ENCODE measurements at places on chromosomes 3 and 15. TPM values are rescaled to one million over a fixed set of nuclear protein-coding genes. Genes with fewer than 3 reads are reported as not detected.

DNA sequence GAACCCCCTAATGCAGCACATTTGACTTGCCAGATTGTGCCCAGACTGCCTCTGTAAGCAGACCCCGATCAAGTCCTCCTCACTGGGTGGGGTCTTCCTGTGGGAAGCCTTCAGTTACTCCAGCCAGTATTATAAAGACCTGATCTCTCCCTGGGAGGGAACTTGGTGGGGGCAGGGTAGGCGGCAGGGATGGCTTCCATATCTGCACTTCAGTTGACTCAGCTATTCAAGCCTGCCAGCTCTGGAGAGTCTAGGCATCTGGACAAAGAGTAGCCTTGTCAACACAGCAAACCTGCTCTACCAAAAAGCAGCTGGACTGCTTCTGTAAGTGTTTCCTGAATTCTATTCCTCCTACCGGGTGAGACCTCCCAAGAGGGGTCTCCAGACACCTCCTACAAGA lies 21.0 kb upstream of the SLC25A38 start:
- DNase-seq: no peak

- DNase-seq: no peak
Measured at GRCh38 chr3:37527361-37527760, 334.3 kb upstream of the CTDSPL start.

DNA sequence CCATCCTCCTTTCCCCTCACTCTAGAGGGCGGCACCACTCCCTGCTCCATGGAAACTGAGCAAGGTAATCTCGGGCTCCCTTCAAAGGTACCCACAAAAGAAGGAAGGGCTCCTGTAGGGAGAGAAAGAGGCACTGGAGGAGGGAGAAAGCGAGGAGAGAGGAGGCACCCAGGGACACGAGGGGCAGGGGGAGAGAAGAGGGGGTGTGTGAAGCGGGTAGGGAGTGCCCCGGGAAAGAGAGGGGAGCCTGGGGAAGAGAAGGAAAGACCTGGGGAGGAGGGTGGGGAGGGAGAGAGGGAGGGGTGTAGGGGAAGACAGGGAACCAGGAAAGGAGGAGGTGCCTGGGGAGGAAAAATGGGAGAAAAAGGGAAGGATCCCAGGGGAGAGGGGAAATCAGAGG lies 523 bp downstream of the VILL start:
- no peak for DNase-seq

GRCh38 chr3:33665294-33665693 lies 52.8 kb downstream of the CLASP2 start:
- no peak for DNase-seq

DNA sequence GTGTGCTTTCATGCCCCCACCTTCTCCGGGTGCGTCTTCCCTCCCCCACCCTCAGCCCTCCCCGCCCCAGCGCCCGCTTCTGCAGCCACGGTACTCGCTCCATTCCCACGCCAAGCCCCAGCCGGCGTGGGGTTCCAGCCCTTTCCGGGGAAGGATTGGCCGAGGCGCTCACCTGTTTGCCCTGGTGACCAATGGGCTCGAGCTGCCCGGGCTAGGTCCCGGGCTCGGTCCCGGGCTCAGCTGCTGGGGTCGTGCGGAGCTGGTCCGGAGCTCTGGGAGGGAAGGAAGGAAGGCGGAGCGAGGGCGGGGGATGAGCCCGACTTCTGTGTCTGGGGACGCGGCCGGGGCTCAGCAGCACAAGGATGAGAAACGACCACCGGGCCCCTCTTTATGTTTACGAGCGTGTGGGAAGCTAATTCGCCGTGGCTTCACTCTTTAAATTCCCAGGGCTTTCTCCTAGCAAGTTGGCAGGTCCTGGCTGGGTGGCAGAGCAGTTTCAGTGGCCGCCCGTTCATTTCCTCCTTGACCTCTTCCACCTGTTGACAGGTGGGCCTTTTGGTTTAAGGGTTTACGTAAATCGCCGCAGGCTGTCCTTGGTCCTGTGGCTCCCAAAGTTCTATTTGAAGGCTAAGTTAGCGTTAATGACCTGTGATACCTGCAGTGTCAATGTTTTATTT lies at the start of gene IGSF10:
TSS of gene IGSF10 (minus strand) at position 288 of the 677 bp plus-strand sequence. CDS start 2,352 bp downstream, outside the sequence.
- DNase-seq: no peak

Gene CAV3
- total RNA-seq: not detected

- no peak for DNase-seq
Measured at GRCh38 chr3:8011902-8012301, 489.7 kb upstream of the LMCD1 start.

Gene RAB7A
- total RNA-seq: 47.8 TPM

DNA sequence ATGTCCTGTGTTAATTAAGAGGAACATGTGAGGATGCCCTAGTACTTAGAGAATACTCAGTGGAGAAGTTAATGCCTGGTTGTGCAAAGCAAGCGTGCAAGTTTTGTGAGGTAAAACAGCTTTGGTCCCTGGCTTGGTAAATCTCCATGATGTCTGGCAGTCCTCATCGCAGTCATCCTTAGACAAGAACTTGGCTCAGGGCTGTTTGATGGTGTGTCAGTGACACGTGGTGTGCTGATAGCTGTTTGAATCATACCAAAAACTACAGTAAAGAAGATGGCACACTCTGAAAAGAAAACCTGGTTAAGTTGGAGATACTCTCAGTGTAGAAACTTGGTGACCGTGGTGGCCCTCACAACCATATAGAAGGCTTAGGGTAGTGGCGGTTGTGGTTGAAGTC lies 361.7 kb downstream of the FEZF2 start:
- DNase-seq: no peak

DNA sequence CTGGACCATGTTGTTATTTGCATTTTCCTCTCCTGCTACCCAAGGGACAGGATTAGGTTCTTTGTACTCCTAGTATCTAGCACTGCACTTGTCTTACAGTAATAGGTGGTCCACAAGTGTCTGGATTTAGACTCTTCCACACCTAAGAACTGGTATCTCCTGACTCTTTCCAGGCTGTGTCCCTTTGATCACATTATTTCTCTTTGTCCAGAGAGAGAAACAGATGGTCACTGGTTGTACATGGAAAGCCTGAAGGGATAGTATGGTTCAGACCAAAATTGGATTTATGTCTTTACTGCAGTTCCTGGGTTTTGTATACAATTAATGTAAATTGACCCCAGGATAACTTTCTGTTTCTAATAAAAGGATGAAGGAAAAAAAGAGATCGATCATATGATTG lies 64.0 kb downstream of the PDE8A start:
- DNase-seq: no peak

DNA sequence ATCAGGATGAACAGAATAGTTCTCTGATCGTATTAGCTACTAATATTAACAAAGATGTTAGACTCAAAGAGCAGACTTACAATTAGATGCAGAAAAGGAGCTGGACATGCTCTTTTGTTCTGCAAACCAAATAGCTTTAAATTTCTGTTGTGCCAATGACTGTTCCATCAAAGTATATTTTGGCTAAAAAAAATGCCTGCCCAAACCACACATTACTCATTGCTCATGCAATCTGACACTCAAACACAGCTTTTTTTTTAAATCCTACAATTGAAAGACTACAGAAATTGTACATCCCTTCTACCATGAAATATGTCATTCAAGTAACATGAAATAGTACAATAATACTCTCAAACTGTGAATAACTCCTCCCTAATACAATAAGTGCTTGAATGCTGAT lies 48.6 kb downstream of the SHOX2 start:
- DNase-seq: no peak

GRCh38 chr15:41258750-41259471 lies 27.8 kb downstream of the CHP1 start:
- DNase-seq: peak; percentile 81

GRCh38 chr15:54364961-54365360 lies 386.7 kb downstream of the UNC13C start:
- no peak for DNase-seq

GRCh38 chr15:66461917-66462316 lies 35.6 kb downstream of the SNAPC5 start:
- no peak for DNase-seq

- no peak for DNase-seq
Measured at GRCh38 chr3:52986049-52986448, 59.8 kb downstream of the SFMBT1 start.

- no peak for DNase-seq
Measured at GRCh38 chr15:74674161-74674560, 21.7 kb downstream of the EDC3 start.

- DNase-seq: no peak
Measured at GRCh38 chr3:57727106-57727505, 29.0 kb upstream of the SLMAP start.

DNA sequence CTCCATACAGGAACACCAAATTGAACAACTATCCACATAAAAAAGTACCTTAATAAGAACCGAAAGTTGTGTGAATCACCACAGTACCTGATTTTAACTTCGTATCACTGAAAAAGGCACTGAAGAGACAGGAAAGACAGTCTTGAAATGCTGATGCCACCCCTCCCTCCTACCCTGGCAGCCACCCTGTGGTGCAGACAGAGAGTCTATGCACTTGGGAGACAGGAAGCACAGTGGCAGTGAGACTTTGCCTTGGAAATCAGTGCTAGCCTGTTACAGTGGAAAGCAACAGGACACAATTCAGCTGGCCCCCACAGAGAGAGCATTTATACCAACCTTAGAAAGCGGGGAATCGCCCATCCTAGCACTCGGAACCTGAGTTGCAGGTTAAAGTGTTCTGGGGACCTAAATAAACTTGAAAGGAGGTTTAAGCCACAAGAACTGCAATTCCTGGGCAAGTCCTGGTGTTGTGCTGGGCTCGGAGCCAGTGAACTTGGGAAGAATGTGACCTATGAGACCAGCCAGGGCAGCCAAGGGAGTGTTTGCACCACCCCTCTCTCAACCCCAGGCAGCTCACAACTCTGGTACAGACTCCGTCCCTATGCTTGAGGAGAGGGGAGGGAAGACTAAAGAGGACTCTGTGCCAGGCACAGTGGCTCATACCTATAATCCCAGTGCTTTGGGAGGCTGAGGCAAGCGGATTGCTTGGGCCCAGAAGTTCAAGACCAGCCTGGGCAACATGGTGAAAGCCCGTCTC lies 240.1 kb downstream of the ISL2 start:
- no peak for DNase-seq

Gene RBP2
- not detected for total RNA-seq

GRCh38 chr15:62050115-62050514 lies 10.1 kb downstream of the VPS13C start:
- no peak for DNase-seq

DNA sequence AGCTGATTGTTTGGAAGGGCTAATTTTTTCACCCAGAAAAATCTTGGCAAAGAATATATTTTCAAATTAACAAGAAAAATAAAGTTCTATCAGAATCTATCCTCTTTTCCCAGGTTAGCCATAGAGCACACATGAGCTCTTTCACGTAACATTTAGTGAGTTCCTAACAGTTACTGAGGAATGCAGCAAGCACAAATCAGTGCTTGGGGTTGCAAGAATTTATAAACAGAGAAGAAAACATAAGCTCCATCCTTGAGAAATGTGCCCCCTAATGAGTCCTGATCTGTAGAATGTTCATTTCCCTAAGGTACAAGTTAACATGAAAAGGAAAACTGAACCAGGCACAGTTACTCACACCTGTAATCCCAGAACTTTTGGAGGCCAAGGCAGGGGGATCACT lies 13.9 kb downstream of the EOGT start:
- DNase-seq: no peak

Gene SLC9A9
- 2.3 TPM for total RNA-seq

DNA sequence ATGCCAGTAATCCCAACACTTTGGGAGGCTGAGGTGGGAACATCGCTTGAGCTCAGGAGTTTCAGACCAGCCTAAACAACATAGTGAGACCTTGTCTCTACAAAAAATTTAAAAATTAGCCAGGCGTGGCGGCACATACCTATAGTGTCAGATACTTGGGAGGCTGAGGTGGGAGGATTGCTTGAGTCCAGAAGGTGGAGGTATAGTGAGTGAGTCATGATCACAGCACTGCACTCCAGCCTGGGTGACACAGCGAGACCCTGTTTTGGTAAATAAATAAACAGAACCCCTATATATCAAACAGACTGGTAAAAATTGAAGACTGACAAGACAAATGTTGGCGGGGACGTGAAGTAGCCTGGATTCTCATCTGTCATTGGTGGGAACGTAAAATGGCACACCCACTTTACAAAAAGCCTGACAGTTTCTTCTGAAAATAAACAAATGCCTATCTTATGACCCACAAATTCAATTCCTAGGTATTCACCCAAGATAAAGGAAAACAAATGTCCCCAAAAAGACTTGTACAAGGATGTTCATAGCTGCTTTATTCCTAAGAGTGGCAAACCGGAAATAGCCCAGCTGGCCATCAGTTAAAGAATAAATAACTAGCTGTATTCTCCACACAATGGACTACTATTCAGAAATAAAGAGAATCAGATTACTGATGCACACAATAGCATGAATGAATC lies 47.0 kb upstream of the GK5 start:
- DNase-seq: no peak

DNA sequence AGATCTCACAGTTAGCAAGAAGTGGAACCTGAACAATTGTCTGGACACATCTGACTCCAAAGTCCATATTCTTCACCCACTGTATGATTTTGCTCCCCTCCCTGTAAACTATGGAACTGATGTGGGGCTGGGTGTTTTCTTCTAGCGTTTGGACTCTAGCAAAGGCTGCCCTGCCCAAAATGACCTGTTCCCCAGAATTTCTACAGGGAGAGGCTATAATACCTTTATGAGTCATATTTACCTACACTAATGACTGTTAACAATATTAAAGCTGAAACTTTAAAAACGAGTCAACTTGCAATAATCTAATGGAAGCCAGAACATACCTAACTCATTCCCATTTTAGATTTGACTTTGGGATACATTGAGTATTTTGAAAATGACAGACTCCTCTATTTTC lies 531.2 kb upstream of the CFAP20DC start:
- DNase-seq: no peak

DNA sequence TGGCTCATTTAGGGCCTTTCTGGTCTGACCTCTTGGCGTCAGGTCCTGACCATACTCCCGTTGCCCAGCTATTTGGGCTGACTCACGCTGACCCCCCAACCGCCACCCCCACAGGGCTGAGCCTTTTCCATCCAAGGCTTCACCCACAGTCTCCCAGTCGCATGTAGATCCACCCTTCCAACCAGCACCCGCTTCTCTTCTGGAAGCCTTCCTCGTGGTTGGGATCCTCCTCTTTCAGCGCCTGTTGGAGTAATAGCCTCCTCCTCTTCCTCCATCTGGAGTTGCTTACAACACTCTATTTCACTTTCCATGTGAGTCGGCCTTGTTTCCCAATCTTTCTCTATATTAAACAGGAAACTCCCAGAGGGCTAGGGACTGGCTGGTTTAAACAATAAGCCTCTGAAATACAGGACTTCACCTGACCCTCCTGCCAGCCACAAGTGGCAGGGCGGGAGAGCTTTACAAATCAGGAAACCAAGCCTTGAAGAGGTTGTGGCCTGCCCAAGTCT lies 2.1 kb upstream of the ALAS1 start:
- DNase-seq: no peak

GRCh38 chr15:45794712-45795439 lies 160.0 kb downstream of the SQOR start:
- peak; percentile 65 for DNase-seq

Gene LMCD1
- not detected for total RNA-seq

GRCh38 chr15:38593524-38593923 lies 28.9 kb upstream of the RASGRP1 start:
- DNase-seq: peak; percentile 32

Gene ARL6IP5
- total RNA-seq: 40.7 TPM

Gene NR1I2
- total RNA-seq: 3.8 TPM
